ENCODE measurements at places on chromosomes 12 and 14. TPM values are rescaled to one million over a fixed set of nuclear protein-coding genes. Genes with fewer than 3 reads are reported as not detected.

DDX54 gene
- 83.6 TPM for total RNA-seq

DNAJC22 gene
- 0.08 TPM for total RNA-seq

JKAMP gene
- 26.2 TPM for total RNA-seq

HVCN1 gene
- 8.9 TPM for total RNA-seq

DNA sequence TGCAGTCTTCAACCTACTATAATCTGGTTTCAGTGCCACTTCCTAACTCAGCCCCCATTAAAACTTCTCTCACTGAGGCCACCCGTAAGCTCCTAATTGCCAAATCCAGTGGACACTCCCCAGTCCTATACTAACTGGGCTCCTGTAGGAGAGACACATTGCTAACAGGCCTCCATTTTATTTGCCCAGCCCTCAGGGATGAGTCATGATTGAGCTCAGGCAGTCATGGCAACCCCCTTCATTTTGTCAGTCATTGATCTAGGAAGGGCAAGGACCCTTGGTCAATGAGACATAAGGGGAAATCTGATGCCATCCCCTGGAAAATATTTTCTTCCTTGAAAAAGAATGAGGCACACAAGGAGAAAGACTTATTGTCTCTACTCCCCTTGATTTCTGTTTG is 70.1 kb upstream of the HIF1A start:
- H3K36me3 ChIP-seq = no peaks in the 10 kb centered on the region
- no peak overlapping the region for H3K27ac ChIP-seq
- H3K27me3 ChIP-seq = no peaks in the 10 kb centered on the region
- no peak for DNase-seq
- no peak overlapping the region for H3K4me3 ChIP-seq

DNA sequence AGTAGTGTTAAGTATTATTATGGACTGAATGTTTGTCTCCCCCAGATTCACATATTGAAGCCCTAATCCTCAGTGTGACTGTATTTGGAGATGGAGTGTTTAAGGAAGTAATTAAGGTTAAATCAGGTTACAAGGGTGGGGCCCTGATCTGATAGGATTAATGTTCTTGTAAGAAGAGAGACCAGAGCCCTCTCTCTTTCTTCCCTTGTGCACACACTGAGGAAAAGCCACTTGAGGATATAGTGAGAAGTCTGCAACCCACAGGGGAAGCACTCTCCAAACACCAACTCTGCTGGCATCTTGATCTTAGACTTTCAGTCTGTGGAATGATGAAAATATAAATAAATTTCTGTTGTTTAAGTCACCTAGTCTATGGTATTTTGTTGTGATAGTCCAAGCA is 2.2 kb upstream of the KLRG1 start:
- DNase-seq = no peak
- no peaks in the 10 kb centered on the region for H3K36me3 ChIP-seq
- no peaks in the 10 kb centered on the region for H3K4me1 ChIP-seq
- H3K27me3 ChIP-seq = no peaks in the 10 kb centered on the region

GRCh38 chr14:49918706-49919105 is 25.8 kb downstream of the ARF6 start:
- no peaks in the 10 kb centered on the region for H3K4me1 ChIP-seq
- no peak for DNase-seq
- H3K36me3 ChIP-seq = no peaks in the 10 kb centered on the region
- no peak overlapping the region for H3K4me3 ChIP-seq
- H3K27me3 ChIP-seq = no peaks in the 10 kb centered on the region
- no peak overlapping the region for H3K27ac ChIP-seq

Data from psoas muscle (tissue), 8 donors.